ENCODE measurements at places on chromosomes 12 and 14.

GRCh38 chr12:68402422-68402821, 70.3 kb upstream of the MDM1 start:
- DNase-seq = no peak

DNA sequence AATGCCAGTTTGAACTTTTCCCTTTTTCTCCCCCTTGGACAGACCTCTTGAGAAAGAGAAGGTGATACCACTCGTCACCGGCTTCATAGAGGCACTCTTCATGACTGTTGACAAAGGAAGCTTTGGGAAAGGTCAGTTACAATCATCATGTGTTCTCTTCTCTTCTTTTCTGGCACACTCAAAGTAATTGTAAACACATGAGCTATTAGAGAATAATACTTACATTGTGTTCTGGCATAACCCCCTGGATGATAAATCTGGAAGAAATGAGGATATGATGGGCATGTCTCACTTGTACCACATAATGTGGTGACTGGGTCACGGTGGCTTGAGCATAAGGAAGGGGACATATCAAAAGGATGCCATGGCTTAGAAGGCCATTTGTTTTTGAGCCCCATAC, 20.0 kb downstream of the UTP20 start:
- no peak for DNase-seq

- no peak for DNase-seq
These were observed 79.1 kb downstream of the KCNK13 start for GRCh38 chr14:90140956-90141316.

GRCh38 chr12:108801736-108802100, 55.7 kb downstream of the SSH1 start:
- DNase-seq = peak; percentile 83

GRCh38 chr14:33493990-33494389, 456.9 kb downstream of the EGLN3 start:
- no peak for DNase-seq

GRCh38 chr14:53993920-53994607, 37.4 kb upstream of the BMP4 start:
- DNase-seq = no peak

DNA sequence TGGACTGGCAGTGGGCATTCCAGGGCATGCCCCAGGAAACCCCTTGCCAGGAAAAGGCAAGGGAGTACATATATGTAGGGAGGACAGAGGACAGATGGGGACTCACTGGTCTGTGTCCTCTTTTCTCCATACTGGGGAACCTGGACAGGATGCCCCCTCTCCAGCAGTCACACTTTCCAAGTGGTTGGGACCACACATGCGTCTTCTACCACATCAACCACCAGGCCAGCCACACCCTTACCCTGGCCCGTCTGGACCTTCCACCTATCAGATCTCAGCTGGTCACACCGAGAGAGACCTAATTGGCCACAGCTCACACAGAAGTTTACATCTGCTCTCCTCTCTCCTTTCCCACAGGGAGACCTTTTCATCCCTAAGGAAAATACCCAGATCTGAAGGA, 8.3 kb downstream of the ANKRD33 start:
- DNase-seq = no peak

DNA sequence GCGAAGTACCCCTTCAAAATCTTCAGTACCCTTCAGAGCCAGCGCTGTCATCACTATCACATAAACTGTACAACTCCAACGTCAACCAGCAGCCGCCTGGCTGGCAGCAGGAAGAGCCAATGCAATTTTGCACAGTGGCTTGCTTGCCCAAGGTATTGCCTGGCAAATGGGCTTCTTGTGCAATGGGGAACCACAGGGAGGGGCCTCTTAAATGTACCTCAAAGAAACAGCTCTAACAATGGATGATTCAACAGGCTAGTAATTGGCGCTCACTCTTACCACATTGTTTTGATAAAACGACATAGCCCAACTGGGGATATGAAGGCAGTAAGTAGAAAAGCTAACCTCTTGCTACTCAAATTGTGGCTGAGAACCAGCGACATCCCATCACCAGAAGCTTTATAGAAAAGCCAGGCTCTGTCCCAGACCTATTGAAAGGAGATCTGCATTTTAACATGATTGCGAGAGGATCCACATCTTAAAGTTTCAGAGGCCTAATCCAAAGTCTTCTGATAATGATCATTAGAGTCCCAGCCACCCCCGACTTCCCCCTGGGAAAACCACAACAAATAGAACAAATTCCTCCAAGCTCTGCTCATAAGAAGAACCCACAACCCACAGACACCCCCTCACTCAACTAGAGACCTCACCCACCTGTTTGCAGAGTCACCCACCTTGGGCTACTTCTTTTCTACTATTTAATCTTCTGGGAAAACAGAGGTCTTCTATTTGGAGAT, 125.3 kb upstream of the HIF1A start:
- DNase-seq = peak; percentile 74

All from suprapubic skin (tissue), 4 donors.